ENCODE measurements at places on chromosomes 5 and 9.

- DNase-seq = peak; percentile 54
These were observed 42.4 kb downstream of the CWC27 start for GRCh38 chr5:64811050-64811640.

DNA sequence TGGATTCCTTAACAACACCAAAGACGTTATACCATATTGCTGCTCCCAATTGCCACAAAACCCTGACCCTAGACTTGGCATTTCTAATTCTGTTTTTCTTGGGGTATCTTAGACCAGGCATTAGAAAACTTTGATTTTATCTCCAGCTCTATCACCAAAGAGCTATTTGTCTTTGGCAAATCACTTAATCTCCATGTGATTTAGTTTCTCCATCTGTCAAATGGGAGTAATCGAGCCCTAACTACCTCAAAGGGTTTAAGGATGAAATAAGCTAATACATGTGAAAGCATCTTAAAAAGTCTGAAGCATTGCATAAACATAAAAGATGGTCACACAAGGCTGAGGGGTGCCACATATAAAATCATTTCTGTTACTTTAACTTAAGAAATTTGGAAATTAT is 60.6 kb downstream of the FYB1 start:
- no peak for DNase-seq

DNA sequence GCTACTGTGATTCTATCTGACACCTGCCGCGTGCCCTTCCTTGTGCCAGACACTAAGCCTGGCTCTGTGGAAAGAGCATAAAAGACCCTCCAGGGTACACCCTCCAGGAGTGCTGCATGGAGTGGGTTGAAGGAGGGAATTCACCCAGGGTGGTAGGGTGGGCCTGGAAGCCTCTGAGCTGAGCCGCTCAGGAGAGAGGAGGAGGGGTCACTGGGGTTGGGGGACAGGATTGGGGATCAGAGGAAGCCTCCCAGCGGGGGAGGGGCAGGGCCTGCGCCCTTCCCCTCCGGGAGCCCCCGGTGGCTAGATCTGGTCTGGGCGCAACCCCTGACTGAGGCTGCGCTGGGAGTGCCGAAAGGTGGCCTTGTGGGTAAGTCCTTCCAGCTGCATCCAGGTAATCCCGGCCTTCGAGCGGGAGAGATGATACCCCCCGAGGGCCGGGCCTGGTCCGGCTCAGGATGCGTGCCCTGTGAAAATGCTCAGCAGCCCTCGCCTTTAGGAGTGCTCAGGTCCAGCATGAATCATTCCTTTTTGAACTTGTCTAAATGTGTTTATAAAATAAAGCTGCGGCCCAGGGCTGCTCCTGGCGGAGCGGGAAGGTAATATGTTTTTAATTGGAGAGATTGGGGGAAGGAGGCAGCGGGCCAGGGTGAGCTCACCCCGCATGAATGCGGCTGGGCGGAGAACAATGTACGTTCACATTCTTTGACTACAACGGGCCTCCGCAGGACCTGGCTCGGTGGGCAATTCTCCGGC is 118.1 kb upstream of the SMIM23 start:
- DNase-seq = no peak

DNA sequence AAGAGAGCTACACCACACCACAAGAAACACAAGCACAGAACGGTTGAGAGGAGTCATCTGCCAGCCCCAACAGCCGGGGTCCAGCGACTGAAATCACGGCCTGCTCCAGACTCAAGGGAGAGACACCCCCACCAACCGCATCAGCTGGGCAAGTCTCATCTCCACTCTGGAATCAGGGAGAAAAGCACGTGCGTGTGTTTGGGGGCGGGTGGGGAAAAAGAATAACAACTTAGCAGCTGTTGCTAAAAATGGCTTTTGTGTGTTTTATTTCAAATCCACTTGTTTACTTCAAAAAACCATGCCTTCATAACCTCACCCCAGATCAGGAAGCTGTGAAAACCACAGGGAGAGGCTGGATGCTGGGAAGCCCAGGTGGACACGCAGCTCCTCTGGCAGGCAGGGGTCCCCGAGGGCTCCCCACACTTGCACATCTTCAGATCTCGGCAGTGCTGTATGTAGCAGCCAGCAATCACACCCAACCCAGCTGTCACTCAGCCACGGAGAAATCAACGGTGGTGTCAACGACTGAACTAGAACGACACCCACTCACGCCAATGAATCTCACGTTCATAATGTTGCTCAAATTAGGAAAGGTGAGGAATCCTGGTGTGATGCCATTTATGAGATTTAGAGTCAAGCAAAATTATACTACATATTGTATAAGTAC is 19.0 kb downstream of the PNPLA7 start:
- DNase-seq = no peak

DNA sequence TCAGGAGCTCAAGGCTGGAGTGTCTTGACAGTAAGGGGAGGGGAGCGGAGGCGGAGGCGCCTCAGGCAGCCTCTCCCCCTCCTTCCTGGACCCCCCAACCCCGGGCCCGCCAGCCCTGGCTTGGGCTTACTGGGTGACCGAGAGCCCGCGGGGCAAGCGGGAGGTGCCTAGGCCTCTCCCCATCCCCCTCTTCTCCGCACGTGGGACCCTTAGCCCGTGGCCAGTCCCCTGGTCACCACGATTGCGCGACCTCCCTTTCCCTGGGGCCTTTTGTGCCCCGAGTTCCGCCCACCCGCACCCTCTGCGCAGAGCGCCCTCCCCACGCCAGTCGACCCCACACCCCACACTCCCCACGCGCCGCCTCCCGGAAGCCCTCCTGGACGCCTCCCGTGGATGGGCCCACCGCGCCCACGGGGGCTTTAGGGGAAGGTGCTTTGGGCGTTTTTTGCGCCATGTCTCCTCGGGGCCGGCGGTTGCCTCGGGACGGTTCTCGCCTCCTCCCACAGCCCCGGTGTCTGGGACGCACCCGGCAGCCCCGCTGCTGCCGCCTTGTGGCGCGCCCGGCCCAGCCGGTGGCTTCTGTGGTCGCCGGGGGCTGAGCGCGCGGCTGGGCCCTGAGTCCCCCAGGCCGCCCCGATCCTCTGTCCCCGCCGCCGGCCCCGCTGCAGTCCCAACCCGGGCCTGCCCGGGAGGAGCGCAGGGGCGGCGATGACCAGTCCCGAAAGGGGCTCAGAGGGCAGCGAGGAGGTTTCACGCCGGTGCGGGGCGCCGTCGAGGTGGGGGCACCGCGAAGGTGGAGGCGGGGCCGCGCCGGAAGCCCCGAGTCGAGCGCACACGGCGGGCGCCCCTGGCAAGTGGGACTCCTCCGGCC is 3.2 kb downstream of the TOR4A start:
- peak; percentile 55 for DNase-seq

DNA sequence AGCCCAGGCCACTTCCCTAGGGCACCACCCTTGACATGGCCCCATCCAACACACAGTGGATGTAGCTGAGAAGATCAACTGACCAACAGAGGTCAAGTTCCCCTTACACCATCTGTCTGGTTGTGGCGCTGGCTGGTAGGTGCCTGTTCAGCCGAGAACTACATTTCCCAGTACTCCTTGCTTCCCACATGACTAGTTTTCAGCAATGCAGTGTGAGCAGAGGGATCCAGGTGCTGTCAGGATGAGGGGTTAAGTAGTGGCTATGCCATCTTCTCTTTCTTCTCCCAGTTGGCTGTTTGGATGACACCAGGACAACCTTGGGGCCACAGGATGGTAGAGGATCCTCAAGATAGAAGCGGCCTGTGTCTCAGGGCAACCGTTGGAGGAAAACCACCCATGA is 48.6 kb upstream of the SH3PXD2B start:
- DNase-seq = peak; percentile 31

DNA sequence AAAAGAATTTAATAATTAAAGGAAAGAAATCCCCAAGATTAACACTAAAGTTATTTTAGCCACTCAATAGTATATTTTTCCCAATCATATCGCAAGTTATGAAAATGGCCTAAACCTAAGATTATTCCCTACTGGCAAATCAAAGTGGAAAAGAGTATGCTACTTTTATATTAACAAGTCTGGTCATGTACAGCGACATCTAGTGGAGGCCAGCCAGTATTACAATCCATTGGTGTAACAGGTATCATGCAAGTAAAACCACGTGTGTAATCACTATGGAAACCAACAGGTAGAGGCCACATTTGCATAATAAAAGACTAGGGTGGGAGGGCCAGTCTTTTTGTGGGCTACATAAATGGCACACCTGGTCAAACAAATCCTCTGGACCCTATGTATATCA is 976.4 kb upstream of the CDH9 start:
- DNase-seq = peak; percentile 42

DNA sequence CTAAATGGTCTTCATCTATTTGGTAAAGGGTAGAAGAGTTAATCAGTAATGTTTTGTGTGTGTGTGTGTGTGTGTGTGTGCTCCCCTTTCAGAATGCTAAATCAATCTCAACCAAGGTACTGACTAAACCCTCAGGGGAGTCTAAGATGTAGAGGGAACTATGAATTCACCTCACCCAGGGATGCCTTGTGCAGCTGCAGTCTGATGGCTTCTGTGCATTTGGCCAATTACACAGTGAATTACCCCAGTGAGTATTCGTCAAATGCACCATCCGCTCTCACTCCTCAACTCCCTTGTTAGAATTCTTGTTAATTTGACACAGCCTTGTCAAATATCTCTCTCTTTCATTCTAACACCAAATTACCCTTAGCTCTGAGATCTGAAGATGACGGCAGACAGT is 234.6 kb downstream of the GABRB2 start:
- DNase-seq = no peak

- no peak for DNase-seq
These were observed 23.7 kb downstream of the SLC22A5 start for GRCh38 chr5:132392978-132393825.

- no peak for DNase-seq
These were observed 207.2 kb upstream of the DAB2 start for GRCh38 chr5:39631958-39632357.

GRCh38 chr5:156004754-156005153 is 322.2 kb upstream of the SGCD start:
- DNase-seq = no peak

GRCh38 chr5:157335534-157336422 is 69.9 kb downstream of the CYFIP2 start:
- no peak for DNase-seq

DNA sequence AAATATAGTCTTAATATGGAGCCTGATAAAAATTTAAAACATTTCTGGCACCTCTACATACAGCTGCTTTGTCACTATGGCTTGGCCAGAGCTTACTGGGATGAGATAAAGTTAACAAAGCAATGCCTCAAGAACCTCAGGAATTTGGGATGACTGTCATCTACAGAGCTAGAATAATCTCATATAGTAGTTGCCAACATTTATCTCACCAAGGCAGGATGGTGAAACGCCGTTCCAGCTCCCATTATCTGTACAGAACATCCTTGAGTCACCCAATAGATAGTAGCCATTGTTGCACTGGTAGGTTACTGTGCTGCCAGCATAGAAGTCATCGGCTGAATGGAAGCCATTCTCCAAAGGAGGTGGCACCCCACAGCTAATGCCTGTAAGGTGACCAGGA is 94.6 kb upstream of the TXNDC8 start:
- no peak for DNase-seq

DNA sequence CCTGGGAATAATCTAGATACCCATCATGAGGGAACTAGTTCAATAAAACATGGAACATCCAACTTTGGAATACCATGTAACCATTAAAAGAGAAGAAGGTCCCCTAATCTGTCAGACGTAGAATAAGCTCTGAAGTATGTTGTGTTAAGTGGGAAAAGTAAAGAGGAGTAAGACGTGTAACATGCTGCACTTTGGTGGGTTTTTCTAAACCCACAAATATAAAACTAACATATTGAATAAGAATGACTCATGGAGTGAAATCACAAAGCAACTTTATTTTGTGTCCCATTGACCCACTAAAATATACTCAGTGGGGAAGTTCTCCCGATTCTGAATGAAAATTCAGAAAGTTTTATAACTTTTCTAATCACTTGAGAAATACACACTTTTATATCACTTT is 67.9 kb upstream of the PIK3R1 start:
- no peak for DNase-seq

DNA sequence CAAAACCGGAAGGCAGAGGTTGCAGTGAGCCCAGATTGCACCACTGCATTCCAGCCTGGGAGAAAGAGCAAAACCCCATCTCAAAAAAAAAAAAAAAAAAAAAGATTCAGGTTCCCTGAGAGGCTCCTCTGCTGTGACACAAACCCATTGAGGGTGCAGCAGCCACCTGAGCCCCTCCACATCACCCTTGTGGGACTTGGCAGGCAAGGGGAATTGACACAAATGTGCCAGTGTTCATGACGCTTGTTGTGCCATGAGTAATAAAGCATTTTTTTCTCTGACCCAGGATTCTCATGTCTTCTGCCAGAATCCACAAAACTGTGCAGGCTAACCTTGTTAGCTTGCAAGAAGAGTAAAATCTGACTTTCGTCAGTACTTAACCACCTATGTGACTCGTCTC is 149.6 kb downstream of the TTC39B start:
- no peak for DNase-seq

DNA sequence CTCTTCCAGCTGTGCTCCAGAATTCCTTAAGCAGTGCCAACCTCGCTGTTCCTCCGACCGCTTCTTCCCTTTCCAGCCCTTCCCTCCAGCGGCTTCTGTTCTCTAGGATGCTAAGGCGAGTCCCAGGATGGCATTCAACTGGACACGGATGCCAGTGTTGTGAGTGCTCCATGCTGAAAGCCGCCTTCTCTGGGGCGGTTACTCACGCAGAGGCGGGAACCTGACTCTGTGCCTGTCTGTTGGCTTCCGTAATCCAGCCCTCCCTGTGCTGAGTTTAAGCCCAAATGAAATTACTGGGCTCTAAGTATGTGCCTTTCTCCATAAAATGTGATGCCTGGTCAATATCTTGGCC is 20.2 kb downstream of the COL5A1 start:
- DNase-seq = no peak

GRCh38 chr5:14342306-14342705 is 199.2 kb downstream of the TRIO start:
- peak; percentile 77 for DNase-seq

GRCh38 chr5:306011-306805 is 15.3 kb upstream of the AHRR start:
- no peak for DNase-seq

DNA sequence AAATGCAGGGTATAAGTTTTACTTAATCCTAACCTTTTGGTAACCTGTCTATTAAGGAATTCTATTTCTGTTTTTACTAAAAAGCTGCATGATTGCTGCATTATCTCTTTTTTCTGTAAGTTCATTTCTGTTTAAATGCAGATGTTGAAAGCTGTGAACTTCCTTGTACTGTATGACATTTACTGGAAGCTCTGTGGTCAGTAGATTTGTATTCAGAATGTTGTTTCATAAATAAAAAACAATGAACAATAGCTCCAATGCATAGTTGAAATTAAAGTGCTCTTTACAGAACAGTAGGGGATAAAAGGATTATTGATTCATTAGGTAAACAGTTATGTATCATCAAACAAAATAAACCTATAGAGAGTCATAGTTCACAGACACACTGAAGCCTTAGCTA is 46.5 kb upstream of the FKTN start:
- DNase-seq = no peak

DNA sequence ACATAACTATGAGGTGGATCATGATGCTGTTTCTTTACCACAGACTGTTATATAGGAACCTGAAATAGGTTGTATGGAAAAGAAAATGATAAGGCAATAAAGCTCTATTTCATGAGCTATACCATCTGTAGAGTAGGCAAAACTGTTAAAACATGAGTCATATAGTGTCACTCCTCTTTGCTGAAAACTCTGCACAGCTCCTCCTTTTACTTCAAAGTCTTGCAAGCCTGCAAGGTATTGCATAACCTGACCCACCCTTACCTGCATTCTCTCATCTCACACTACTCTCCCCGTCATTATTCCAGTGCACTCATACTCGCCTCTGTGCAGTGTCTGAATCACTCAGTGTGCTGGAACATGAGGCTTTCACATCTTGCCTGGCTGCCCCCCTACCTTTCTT is 790.1 kb downstream of the EFNA5 start:
- DNase-seq = no peak

GRCh38 chr5:126914801-126915436 is 115.4 kb downstream of the MARCHF3 start:
- no peak for DNase-seq
